ENCODE measurements at places on chromosomes 6 and 20.

DNA sequence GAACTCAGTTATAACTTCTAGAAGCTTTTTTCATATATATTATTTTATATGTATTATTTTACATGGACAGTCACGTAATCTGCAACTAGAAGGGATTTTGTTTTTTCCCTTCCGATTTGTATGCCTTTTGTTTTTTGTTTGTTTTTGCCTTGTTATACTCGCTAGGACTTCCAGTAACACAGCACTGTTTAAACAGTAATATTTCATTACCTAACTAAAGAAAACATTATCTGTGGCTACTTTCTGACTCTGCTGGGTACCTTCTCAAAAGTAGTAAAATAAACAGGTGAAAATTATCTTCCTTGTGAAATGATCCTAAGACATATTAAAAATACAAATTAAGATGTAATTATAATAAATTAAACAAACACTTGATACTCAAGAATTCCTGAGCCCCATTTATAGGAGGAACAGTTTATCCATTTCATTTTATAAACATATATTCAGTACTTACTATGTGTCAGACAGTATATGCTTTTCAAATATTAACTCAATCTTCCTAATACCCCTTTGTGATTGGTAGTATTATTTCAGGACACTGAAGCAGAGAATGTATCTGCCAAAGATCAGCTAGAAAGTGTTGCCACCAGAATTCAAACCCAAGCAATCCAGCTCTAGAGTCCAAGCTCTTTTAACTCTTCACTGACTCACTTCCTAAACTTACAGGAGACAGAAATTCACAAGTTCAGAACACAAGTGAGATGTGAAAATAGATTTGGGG, 65.3 kb downstream of the MAP3K5 start:
- DNase-seq: no peak

DNA sequence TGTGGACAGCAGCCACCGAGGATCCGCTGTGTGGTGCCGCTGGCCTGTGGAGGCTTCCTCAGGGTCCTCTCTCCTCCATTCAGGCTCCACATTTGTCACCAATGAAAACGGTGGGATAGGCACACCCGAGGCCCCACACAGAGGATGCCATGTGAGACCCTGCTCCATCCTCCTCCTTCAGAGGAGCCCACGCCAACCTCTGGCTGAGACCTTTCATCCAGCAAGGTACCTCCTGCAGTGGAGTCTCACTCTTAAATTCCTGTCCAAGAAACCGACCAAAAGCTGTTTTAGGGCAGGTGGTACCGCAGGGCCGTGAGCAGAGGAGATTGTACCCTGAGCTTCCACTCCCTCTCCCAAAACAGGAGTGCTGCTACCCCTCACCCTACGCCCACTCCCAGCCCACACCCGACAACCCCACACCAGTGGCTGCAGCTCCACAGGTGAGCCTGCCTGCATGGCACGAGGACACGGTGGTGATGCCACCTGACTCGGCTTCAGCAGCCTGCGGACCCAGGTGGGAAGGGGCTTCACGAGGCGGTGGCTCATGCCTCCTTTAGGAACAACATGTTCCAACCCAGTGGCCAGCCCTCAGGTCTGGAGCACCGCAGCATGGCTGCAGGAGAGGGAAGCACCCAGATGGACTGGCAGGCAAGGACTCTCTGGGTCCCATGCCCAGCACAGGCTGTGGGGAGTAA, 237.6 kb upstream of the AFDN start:
- DNase-seq: no peak

DNA sequence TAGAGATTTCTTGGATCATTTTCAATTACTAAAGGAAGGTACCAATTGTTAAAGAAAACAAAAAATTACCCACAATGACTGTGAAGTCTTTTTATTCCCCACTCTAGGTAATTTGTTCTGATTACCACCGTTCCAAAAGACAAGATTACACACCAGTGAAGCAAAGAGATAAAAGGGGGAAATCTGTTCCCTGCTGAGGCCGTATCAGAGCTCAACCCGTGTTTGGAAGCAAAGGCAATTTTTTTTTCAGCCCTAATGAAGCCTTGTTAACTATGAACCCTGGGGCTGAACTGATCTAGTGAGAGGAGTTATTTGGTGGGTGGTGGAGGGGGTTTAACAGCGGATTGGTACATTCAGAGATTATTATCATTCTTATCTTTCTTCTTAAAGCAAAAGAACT, 128.5 kb downstream of the ALDH8A1 start:
- DNase-seq: no peak

GRCh38 chr20:40525351-40525750, 163.7 kb downstream of the MAFB start:
- DNase-seq: no peak

DNA sequence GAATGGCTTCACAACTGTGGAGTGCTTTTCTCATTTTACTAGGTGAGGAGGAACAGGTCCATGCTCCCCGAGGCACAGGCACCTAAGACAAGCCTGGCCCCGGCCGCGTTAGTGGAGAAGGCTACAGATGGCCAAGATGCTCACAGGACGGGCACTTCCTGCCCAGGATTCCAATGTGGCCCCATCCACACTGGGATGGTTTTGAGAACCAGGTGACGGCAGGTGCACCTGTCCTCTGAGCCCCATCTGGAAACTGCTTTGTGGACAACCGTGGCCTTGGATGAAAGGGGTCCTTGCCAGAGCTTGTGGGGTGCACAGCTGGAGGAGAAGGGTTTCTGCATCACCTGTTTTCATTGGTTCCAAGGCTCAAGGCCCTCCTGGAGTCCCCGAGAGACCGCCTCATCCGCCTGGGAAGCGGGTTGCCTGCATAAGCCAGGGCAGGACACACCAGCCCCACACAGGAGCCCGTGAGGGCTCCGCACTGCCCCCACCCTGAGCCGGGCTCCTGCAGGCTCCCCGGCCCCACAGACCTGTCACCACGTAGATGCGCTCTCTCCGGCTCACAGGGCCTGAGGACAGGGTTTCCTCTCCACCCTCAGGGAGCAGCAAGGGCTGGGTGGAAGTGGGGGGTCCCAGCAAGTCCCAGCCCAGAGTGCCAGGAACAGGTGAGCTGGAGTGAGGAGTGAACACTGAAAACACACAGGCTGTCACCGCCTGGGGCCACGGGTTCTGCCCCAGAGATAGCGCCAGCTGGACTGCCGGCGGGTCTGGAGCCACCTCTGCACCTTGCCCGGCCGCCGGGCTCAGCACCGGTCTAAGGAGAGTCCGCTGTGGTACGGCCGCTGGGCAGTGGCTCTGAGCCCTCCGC, 18.3 kb downstream of the NTSR1 start:
- DNase-seq: no peak

- DNase-seq: no peak
Observed at GRCh38 chr20:62535964-62536363, 60.2 kb upstream of the GATA5 start.

DNA sequence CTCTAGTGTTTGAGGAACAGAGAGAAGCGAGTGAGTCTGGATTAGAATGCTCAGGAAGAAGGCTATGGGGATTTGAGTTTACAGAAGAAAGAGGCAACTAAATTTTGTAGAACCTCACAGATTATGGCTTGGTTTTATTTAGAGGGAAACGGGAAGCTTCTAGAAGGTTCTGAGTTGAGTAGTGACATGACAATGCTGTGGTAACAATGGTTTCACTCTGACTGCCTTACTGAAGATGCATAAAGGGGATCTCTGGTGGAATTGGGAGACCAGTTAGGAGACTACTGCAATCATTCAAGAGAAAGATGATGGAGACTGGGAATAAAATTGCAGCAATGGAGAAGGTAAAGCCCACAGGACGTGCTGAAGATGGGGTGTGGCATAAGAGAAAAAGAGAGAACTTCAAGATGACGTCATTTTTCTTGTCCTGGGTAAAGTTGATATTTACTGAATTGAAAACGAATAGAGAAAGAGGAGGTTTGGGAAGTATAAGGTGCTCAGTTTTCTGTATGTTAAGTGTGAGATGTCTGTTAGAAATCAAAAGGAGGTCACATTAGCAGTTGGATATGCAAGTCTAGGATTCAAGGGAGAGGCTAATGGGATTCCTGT, 710.1 kb upstream of the NRSN1 start:
- DNase-seq: no peak

DNA sequence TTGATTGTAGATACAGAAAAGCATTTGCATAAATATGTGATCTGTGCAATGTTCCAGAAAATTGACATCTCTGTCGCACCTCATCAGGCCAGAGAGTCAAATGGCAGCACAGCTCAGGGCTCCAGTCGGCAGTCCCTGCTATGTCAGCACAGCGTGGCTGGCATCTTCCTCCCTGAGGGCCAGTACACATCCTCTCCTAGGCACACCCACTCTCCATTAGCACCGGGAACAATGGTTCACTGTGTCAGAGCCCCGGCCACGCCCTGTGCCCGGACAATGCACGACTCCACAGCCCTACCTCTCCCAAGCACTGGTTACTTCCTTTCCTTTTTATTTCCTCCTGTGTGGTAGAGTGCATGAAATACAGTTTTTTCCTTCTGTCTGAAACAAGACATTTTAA, 114.9 kb downstream of the FOXC1 start:
- DNase-seq: no peak

- peak; percentile 8 for DNase-seq
Observed at GRCh38 chr6:127606131-127606562, 29.2 kb downstream of the C6orf58 start.

GRCh38 chr6:53424300-53424699, 75.5 kb upstream of the ELOVL5 start:
- DNase-seq: no peak

DNA sequence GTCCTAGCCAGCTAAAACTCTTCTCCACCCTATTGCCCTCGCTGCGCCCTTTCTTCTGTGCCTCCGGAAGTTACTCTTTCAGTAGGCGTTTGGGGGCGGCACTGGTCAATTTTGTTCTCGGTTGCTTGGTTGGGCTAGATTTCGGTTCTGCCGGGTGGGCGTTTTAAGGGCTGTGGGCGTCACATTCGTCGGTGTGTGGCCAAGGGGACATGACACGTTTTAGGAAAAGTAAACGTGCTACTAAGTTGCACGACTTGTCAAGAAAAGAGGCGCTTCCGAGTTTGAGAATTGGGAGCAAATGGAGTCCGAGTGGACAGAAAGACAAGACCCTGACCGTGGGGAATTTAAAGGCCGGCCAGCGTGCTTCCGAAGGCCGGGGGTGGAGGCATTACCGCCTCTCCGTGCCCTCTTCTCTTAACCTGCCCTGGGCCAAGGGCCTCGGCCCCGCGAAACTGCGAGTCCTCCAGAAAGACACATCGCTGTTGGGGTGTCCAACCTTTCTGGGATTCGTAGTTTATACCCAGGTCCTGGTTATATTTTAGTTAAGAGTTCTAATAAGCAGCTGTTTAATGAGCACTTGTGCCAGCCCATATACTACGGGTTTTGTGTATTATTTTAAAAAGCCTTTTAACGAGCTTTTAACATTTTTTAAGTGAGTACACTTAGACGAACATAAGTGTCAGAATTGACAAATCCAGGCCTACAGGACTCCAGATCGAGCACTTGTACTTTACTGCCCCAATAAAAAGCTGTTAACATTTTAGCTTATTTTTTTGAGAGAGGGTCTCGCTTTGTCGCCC, 664 bp upstream of the BAG6 start:
- DNase-seq: peak; percentile 84

DNA sequence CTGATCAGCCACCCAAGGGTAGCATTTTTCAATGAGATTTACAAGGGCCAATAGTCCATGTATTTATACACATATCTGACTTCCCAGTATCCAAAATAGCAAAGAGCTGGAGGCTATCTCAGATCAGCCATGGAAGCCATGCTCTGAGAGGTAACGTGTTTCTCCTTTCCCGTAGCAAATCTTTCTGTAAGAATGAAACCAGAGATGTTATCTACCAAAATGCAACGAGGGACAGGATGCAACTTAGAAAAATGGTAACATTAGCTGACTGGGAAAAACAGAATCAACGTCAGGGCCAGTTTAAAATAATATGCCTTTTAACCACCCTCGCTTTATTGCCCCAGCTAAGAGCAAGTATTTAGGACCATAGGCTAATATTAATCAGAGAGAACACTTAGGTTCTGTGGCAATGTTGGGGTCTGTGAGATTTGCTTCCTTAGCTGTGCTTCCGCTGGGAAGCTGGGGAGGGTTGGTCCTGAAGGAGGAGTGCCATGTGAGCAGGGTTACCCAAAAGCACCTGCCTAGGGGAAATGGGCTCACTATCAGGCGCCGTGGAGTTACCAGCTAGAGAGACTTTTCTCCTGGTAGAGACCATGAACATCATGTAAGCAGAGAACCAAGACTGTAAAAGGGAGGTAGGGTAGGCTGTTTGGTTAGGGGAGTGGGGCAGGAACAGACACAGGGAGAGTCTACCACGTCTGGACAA, 1.2 kb downstream of the ZNF831 start:
- DNase-seq: no peak

GRCh38 chr6:46129291-46129628, 529 bp upstream of the ENPP4 start:
- DNase-seq: no peak

DNA sequence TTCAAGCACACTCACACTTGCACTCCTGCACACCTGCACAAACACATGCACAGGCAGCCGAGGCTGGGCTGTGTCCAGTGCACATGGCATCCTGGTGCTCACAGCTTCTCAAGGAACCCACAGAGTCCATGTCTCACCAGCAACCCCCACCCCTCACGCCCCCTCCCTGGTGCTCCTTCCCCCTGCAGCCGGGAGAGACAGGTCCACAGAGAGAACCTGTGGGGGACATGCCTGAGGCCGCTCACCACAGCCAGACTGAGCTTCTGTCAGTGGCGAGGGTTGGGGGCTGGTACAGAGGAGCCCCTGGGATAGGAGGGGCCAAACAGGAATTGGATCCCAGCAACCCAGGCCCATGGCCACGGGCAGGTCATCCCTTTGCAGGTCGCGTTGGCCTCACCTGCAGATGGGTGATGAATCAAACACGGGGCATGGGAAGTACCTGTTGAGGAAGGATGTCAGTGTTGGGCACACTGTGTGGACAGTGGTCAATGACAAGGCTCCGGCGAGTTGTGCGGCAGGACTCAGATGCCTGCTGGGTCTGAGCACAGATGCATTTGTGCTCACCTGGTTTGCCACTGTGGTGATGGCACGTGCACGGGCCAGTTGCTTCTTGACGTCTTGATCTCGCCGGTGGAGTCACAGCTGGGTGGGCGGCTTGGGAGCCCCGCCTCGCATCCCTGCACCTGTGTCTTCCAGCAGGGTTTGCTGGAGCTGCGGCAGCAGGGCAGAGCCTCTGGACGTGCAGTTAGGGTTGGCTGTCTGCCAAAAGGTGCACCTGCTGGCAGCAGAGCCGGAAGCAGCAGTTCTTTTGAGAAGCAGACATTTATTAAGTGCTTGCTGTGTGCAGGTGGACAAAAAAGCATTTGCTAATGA, 113.0 kb downstream of the ERMARD start:
- DNase-seq: no peak

DNA sequence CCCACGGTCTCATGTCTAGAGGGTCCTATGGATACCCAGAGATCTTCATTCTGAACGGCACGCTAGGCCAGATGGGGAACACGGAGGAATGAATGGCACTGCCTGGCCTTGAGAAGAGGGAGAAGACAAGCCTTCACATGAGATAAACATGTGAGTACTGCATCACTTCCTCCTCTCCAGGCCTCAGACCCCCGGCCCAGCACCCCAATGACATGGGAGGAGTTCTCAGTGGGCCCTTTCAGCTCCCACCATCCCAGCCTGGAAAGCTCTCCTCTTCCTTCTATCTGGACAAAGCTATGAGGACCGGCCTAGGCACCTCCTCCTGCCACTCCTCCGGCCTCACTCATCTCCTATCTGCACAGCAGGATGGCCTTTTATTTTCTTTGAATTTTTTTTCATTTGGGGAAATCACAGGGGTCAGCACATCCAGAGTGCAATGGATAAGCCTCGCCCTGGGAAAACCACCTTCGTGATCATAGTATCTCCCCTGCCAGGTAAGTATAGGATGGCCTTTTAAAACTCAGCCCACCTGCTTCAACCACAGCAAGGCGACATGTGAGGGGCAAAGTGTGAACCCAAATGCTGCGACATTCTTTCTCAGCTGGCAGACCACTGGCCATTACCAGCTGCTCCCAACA, 39.2 kb upstream of the CDKN1A start:
- DNase-seq: no peak
